ENCODE measurements at places on chromosomes 11 and 22.
A peak's percentile ranks its signal among the peaks of the same experiment; 100 is the strongest.

- DNase-seq = no peak
These were observed 74.5 kb downstream of the MICAL3 start for GRCh38 chr22:17949642-17950473.

DNA sequence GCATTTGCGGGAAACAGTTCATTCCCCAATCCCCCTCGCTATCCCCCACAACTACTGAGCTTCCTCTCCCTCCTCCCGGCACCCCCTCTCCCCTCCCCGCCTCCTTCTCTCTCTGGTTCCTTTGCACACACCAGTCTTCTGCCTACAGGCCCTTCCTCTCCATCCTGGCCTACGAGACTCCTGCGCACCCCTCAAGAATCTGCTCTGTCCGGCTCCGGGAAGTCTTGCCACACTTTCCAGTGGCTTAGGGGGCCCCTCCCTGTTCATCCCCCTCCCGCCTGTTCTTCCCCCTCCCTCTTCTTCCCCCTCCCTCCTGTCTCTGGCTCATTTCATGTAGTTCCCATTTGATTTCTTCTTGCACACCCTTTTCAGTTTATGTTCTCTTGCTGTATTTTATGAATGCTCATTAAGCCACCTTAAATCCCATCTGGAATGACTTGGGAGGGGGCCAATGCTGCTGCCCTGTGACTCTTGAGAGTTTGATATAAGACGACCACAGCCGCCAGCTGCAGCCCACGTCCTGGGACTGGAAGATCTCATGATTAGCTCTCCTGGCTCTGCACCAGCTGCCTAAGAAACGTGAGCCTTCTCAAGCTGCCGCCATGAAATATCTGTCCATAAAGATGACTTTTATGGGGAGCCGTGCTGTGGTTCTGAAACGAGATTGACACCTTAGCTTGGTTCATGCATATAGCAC lies 50.9 kb downstream of the RPS6KA4 start:
- DNase-seq = no peak

- no peak for DNase-seq
These were observed 914 bp upstream of the PRDM11 start for GRCh38 chr11:45145379-45146071.

GRCh38 chr11:64170419-64170818 lies 4.5 kb upstream of the MACROD1 start:
- DNase-seq = no peak

GRCh38 chr11:114350022-114350421 lies 50.3 kb downstream of the C11orf71 start:
- DNase-seq = no peak

DNA sequence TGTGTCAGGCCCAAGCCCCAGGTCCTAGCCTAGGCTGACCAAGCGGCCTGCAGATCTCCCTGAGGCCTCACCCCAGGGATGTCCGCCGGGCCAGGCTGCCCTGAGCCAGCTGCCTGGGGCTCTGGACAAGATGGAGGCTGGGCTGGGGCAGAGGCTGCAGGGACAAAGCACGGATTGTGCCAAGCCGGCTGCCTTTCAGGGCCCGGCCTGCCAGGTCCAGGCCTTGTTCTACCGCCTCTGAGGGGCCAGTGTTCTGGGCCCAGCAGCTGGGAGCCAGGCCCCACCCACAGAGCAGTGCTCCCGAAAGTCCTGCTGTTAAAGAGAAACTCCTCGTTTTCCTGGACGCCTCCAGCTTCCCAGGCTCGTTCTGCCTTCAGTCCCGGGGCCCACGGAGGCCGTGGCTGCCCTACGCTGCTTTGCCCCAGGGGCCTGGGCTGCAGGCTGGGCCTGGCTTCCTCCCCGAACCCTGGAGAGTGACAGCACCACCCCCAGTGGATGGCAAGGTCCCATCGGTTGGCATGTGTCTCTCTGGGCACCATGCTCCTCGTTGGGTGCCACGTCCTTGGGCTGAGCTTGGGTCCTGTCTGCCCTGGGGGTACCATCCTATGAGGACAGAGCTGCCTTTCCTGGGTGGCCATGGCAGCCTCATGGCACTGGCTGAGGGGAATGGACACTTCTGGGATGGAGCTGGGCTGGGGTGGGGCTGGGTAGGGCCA lies 7.6 kb downstream of the BRSK2 start:
- no peak for DNase-seq

DNA sequence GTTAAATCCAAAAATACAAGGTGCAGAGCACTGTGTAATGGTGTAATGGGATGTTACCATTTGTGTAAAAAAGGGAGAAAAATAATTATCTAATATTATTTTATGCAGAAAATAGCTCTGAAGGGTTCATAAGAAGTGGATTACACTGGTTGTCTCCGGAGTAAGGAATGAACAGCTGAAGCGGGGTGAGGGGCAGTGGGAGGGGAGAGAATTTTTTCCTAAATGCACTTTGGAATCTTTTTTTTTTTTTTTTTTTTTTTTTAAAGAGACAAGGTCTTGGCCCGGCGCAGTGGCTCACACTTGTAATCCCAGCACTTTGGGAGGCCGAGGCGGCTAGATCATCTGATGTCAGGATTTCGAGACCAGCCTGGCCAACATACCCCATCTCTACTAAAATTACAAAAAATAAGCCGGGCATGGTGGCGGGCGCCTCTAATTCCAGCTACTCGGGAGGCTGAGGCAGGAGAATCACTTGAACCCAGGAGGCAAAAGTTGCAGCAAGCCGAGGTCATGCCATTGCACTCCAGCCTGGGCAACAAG lies 6.8 kb upstream of the POLR3H start:
- no peak for DNase-seq

DNA sequence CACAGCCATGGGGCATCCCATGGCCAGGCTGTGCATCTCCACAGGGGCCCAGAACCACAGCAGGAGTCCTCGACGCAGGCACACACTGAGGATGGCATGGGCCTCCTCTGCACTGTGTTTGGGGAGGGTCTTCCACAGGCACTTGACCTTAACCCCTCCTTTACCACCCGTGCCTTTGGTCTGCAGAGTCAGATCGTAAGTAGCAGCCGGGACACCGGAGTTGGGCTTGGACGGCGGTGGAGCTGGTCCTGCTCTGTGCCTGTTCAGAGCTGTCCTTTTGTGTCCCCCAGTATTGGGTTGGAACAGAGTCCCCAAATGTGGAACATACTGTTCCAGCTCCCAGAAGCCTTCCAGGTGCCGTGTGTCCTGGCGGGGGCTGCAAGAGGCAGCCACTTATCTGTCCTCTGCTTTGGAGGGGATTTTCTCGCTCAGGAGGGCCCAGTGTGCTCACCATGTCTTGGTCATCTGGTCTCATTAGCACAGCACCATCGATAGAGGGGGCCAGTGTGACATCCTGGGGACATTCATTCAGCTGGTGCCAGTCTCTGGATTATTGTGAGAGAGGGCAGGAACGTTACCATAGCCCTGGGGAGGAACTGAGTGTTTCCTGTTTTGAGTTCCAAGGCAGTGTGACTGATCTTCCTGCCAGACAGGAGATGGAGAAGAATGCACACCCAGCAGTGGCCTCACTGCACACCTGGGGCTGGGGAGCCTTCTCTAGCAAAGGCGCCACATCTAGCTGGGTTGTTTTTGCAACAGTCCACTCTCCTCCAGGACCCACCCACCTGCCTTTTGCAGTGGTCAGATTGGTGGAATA lies 12.4 kb downstream of the CRELD2 start:
- peak; percentile 80 for DNase-seq

DNA sequence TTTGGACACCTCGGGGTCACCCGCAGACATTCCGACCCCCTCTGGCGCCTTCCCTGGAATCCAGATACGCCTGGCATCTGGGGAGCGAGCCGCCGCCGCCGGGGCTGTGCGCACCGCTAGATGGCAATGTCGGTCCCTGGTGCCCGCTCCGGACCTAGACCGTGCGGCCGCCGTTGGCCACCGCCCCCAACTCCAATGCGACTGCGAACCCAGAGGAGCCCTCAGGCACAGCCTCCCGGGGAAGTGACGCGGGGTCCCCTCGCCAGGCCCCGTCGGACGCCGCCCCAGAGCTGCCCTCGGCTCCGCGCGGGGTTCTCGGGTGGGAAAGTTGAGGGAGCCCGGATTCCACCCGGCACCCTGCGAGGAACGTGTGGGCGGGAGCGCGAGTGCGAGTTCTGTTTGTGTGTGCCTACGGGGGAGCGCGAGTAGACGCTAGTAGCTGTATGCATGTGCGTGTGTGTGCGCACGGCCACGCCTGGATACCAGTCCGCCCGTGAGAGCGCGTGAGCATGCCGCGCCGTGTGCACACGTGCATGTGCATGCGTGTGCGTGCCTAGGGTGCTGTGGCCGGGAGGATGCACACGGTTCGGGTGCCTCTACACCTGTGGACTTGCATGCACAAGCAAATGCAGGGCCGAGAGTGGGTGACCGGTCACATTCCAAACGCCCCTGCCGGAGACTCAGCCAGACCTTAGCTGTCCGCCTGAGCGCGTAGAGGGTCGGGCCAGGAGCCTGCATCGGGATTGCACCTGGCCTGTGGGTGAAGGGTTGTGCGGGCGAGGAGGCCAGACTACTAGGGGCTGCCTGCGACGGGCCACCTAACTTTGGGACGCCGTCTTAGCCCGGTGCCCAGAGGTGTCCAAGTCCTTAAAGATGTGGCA lies 1.9 kb downstream of the CHRM4 start:
- no peak for DNase-seq

DNA sequence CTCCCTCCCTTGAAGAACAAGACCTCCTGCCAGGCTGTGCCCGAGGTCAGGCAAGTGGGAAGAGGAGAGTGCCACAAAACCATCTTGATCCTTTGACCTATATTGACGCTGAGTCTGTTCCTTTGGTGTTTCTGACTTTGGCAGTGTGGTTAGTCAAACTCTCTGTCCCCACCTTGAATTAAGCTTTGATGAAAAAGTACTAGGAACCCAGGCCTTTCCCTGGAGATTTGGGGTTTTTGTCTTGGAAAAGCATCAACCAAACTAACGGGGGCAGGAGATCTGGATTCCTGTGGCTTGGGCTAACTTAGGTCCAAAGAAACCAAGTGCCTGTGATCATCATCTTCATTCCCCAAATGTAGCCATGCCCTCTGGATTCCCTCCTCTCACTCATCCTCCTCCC lies 40.4 kb downstream of the ARFGAP2 start:
- DNase-seq = no peak

DNA sequence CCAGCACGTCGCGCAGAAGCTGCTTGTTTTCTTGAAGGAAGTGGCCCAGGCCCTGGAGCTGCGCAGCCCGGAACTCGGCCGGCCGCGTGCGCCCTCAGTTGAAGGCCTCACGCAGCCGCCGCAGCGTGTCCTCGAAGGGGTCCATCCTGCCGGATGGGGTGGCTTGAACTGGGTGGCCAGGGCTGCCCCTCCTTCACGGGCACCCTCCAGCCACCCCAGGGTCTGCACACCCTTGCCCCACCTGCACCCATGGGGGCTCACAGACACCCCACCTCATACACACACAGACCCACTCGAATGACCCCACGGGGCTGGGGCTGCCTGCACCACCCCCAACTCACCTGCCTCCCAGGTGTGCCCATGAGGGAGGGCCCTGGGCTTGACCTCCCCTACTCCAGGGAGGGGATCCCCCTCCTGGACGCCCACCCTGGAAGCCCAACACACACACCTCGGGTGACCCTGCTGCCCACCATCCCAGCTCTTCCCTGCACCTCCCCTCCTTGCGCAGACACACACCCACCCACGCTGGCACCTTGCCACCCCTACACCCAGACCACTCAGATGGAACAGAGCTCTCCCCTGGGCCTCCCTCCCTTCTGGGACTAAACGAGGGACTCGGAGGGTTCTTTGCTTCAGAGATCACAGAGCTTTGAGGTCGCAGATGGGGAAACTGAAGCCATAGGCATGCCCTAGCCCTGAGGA lies 6.8 kb downstream of the ALDH3B2 start:
- no peak for DNase-seq

GRCh38 chr11:9052316-9052715 lies 39.1 kb downstream of the SCUBE2 start:
- no peak for DNase-seq
